ENCODE measurements at places on chromosomes 2 and 18. TPM values are rescaled to one million over a fixed set of nuclear protein-coding genes. Genes with fewer than 3 reads are reported as not detected.

Gene KCNK3
- total RNA-seq, result 1.1 TPM

Gene SNORC
- total RNA-seq, result 0.41 TPM

DNA sequence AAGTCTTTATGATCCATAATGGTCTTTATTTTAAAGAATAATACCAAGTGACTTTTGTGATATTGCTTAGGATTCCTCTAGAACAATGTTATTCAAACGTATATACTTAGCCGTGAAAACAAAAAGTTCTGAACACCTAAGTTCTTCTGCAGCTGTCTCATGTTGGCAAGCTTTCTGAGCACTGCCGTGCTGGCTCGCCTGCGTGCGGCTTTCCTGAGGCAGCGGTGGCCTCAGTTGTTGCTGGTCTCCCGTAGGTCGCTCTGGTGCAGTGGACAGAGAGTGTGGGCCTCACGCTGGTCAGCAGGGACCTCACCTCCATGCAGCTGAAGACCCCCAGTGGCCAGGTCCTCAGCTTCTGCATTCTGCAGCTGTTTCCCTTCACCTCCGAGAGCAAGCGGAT lies 66.8 kb upstream of the NFATC1 start:
- DNase-seq, result no peak

- DNase-seq, result no peak
Observed at GRCh38 chr2:10525573-10526265, 77.6 kb upstream of the ODC1 start.

- DNase-seq, result peak; percentile 10
Observed at GRCh38 chr2:61670591-61671501, 132.7 kb upstream of the XPO1 start.

- peak; percentile 76 for DNase-seq
Observed at GRCh38 chr18:58481321-58482180, 147.3 kb downstream of the ALPK2 start.

- DNase-seq, result peak; percentile 10
Observed at GRCh38 chr18:62963507-62963906, 248.2 kb downstream of the PHLPP1 start.

DNA sequence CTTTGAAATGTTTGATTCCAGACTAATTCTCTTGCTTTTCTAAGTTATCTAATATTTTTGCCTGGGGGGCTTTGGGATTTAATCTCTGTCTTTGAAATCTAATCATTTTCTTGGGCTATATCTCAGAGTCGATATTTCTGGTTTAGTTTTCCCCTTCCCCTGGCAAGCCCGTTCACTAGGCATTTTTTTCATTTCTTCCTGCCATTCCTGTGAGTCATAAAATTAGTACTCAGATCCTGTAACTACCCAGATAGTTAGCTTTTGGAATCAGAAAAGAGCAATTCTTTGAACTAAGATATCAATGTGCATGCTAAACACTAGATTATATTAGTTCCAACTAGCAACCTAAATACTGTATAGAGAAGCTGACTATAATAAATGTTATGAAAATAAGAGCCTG lies 29.4 kb upstream of the RNF149 start:
- DNase-seq, result no peak

DNA sequence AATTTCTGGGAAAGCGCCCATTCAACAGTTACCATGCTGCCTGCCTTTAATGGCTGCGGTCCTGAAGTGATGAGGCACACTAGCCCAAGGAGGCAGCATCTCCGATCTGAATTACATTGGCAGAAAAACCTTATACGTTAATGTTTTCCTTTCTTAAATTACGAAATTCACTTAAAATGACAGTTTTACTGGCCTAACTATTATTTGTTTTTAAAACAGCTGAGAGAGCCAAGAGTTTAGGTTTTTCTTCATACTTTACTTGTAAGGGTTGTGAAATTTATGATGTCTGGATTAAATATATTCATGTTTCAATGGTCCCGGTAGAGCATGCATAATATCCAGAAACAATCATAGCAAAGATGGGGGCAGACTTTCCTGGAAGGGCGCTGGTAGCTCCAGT lies 115.2 kb upstream of the REV1 start:
- DNase-seq, result peak; percentile 28

GRCh38 chr2:120831086-120831485 lies 95.4 kb downstream of the GLI2 start:
- DNase-seq, result no peak

GRCh38 chr2:100038011-100038410 lies 104.4 kb downstream of the AFF3 start:
- DNase-seq, result no peak

DNA sequence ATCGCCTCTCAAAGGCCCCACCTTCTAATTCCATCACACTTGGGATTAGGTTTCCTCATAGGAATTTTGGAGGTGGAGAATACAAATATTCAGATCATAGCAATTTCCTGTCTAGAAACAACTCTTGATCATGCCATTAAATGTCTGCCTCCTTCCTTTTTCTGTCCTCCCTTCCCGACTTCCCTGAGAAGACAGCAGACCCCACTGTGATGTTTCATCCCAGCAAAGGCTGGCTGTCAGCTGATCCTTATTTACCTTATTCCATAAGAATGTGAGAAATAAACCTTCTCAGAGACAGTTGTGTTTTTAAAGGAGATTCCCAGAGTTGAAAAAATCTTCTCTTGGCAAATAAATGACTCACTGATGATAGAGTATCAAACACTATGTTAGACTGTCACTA lies 133.9 kb downstream of the TDRD15 start:
- DNase-seq, result no peak
